ENCODE measurements at places on chromosomes 2 and 18.

GRCh38 chr2:85397925-85398331 lies 12.2 kb downstream of the CAPG start:
- DNase-seq, result no peak

DNA sequence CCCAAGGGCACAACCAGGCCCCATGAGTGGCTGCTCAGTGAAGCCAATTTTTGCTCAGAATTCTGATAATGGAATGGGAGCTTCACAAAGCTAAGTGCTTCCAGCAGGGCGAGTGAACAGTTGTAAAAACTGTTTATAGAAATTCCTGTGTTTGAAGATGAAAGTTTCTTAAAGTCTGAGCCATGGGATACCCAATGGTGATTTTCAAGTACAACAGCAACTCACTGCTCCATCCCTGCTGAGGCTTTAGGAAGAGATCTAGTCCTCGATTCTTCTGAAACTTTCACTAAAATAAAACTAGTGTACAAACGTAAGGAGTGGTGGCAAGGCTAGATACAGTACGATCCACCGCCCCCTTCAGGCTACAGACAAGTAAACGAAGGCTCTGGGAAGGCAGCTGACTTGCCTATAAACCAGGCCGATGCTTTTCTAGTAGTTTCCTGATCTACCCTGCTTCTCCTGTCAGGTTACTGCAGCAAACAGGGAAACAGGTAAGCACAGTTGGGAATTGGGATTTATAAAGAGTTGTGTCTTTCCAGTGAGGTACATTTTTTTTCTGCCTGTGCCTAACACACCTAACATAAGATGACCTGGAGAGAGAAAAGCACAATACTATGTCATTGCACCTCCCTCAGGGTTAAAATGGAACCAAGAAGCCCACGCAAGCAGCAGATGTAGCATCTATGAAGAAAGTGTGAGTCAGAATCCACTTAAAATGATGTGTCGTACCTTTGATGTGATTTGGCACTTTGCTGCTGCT lies 108.7 kb downstream of the UXS1 start:
- DNase-seq, result no peak

DNA sequence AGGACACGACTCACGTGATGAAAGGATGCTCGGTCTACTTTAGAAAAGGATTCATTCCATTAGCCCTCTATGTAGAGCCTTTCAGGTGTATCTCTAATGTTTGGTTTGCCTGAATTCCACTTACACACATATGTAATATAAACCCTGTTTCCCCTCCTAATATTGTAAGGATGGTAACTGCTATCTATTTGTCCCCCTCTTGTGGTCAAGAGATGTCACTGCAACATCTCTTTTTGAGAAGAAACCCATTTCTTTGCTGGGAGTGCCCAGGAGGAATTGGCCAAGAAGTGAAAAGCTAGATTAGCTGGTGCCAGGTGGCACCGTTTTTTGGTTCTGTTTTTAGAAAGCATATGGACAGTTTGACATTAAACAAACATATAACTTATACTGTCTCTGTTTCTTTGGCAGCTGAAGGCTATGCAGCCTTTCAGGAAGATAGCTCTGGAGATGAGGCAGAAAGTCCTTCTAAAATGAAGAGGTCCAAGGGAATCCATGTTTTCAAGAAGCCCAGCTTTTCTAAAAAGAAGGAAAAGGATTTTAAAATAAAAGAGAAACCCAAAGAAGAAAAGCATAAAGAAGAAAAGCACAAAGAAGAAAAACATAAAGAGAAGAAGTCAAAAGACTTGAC lies 41.2 kb downstream of the RALBP1 start:
- no peak for DNase-seq

- no peak for DNase-seq
These were observed 38.3 kb downstream of the MRPL33 start for GRCh38 chr2:27809761-27810241.

- DNase-seq, result no peak
These were observed 8.0 kb downstream of the TEX261 start for GRCh38 chr2:70986499-70987189.

DNA sequence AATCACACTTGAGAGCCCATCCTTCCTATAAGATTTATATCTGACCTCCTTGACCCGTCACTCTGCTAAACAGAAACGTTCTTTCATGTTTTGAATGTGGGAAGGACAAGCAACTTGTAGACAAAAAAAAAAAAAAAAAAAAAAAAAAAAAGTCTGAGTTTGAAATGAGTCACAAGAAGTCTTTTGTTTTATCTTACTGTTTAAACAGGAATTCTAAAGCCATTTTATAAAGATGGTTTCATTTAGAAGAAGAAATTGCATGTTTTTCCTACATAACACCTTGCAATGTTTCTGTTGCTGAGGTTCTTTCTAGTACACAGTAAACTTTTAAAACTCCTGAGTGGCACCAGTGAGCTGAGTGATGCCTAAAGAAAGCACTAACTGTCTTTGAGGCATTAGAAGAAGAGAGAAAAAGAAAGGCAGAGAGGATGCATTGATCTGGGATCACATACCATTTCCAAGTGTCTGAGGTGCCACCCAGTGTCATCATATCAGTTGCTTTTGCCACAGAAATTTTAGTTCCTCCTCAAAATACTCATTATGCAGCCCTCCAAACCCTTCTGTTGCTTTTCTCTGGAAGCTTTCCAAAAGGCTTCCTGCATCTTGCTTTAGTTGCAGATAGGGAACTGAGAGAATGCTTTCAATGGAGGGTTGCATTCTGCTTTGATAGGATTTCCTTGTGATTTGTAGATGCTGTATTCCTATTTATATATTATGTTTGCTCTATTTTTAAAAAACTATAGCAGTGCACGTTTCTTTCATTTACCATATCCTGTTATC lies 69.1 kb downstream of the ACVR2A start:
- DNase-seq, result no peak

GRCh38 chr2:232288489-232289030 lies 90.0 kb upstream of the ALPP start:
- no peak for DNase-seq
